ENCODE measurements at places on chromosomes 2 and 18.

- DNase-seq, result no peak
Measured at GRCh38 chr2:130334026-130334425, 8.7 kb upstream of the IMP4 start.

DNA sequence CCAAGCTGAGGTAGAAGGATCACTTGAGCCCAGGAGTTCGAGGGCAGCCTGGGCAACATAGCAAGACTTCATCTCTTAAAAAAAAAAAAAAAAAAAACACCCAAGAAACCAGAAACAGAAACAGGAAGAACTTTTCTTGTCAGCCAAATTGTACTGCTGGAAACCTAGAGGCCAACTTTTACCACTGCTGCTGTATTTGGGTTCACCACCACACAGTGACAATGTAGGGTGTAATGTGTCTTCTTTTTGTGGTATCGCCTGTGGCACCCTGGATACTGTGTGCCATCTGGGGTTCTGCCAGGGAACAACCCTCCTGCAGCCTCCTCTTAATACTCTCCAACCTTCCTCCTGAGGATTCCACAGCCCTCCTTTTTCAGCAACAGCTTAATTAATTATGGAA is 72.6 kb downstream of the STK39 start:
- DNase-seq, result no peak

GRCh38 chr18:36302676-36303075 is 5.2 kb downstream of the FHOD3 start:
- DNase-seq, result no peak

DNA sequence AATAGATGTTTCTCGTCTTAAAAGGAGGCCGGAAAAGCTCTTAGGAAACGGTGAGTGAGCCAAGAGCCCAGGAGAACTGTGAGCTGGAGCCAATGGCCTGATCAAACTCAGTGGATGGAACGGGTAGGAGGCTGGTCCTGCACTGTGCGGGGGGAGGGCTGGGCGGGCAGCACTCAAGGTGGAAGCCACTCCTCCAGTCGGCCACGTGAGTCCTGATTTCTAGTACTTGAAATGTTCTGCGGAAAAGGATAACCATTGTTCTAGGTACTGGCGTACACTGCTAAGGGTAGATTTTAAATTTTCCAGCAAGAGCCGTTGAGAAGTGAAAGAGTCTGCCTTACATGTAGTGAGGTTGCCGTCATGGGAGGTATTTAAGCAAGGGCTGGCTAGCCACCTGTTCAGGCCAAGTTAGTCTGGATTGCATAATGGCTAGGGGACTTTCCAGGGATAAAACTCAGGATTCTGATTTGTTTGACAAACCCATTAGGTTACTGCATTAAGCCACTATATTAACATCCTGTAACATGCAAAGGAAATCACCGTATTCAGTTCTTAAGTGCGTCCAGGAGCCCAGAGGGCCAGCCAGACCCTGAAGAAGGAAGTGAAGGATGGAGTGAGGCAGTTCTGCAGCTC is 51.3 kb upstream of the ODC1 start:
- DNase-seq, result no peak

DNA sequence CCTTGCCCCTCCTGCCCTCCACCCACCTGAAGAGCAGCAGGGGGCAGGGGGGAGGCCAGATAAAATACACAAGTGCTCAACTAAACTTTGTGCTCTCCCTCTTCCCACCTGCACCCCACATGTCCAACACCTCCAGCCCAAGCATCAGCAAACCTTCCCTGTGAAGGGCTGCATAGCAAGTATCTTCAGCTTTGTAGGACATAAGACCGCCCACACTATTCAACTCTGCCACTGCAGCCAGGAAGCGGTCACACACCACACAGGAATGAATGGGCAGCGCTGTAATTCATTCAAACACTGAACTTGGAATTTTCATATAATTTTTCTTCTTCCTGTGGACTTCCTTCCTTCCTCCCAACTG is 27.5 kb downstream of the TFCP2L1 start:
- DNase-seq, result no peak

- no peak for DNase-seq
Measured at GRCh38 chr2:218003281-218003944, 618 bp upstream of the TNS1 start.

DNA sequence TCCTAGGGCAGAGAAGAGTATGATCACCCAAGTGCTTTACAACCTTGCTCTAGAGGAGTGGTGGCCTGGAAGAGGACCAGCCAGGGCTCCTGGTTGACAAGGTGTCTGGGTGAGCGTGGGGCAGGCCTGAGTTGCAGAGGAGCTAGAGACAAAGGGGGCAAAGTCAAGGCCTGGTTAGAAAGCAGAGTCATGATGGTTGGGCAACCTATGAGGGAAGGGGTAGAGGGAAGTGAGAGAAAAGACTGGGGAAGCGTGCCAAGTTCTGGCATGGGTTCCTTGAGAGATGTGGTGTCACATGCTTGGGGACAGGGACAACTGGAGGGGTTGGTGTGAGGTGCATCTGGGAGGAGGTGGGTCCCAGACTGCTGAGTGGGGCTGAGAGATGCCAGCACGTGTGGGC is 13.5 kb downstream of the ZFP36L2 start:
- DNase-seq, result no peak

GRCh38 chr2:8761529-8762164 is 75.8 kb downstream of the KIDINS220 start:
- DNase-seq, result no peak

DNA sequence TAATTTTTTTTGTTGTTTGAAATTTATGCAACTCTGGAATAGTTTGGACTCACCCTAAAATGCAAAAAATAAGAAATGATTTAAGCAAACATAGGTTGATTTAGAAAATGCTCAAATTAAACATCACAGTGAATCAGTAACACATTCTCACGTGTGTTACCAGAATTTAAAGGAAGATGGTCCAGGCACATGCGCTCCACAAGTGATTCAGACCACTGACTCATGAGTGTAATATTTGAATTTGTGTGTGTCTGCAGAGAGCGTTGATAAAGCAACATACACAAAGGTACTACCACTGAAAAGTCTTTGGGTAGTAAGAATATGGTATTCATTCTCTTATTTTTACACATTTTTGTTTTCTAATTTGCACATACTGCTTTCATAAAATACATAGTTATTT is 7.9 kb downstream of the SS18 start:
- no peak for DNase-seq

DNA sequence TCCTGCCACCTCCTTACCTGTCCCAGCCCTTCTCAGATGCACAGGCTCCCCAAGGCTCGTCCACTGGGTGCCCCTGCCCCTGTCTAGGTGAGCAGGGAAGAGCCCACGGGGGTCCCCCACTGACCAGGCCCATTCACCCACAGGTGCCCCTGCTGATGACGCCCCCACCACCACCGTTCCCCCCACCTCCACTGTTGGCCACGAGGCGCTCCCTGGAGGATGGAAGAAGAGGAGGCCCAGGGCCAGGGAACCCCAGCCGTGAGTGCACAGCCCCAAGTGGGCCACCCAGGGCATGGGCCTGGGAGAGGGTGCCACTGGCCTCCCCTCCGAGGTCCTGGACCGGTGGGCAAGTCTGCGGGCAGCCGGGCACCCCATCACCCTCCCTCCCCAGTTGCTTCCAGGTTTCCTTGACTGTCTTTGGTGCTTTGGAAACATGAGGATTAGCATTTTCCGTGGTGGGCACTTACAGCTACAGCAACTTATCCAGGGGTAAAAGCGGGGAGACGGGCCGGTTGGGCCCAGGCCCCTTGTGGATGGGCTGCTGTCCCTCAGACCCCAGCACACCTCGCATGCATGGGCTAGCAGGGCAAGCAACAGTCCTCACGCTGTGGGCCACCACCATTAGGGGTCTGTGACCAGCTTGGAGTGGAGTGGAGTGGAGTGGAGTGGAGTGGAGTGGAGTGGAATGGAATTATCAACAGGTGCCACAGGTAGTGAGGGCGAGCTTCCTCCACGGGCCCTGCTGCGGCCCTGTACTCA is 13.2 kb upstream of the KLHL30 start:
- no peak for DNase-seq

- no peak for DNase-seq
Measured at GRCh38 chr18:46401486-46402070, 255.4 kb downstream of the LOXHD1 start.

GRCh38 chr18:50671376-50671775 is 111.5 kb downstream of the MAPK4 start:
- DNase-seq, result no peak

DNA sequence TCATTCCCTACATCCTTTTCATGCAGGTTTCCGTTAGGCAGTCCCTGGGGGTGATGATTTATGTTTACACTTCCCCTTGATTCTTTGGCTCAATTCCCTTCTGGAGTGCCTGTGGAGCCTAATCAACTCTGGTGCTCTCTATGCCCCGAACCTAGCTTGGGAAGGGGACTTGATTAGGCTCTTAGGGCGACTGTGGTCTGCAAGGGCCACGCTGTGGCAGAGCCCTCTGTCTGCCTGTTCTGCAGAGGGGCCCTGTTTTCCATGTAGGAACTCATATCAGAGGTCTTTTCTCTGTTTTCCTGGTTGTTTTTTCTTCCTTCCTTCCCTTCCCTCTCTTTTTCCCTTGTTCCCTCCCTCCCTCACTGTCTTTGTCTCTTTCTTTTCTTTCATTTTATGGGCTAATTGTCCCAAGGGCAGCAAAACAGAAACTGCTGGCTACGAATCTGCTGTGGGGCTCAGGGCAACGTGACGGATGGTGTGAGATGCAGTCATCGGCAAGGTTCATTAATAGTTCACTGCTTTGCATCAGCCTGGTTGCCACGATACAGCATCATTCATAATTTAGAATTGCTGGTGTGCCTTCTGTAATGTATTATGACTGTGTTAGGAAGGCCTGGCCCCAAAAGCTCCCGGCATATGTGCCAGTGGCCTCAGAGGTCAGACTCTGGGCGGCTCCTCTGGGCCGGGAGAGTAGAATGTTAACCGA is 134.5 kb downstream of the NAPG start:
- DNase-seq, result no peak

DNA sequence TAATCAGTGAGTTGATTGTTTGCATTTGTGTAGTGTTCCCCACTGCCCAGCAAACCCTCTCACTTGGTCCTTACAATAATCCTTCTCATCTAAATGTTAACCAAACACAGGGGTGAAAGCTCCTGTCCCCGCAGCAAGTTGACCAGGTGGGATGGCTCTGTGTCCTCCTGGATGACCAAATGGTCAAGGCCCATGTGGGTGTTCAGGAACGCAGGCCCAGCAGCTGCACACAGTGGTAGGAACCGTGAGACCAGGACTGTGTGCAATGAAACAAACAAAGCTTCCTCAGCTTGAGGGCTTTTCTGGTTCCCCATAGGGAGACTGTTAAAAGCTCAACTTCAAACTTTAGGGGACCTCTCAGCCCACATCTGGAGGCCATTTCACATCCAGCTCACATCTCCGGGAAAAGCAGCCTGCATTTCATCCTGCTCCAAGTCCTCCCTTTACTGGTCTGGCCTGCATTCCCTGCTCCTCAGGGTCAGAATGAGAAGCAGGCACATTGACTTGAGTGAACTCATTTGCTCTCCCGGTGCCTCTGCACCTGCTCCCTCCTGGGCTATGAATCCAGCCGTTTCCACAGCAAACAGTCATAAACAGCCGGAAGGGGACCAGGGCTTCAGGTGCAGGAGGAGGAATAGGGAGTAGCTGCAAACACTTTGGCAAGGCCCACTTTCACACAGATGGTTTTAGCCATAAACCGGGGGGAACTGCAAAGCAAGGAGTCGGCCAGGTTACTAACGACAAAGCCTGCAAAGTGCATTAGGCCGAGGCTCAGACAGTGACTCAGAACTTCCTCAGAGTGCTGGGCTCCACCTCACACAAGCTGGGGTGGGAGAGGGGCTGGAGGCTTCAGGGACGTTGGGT is 144.7 kb downstream of the CAPN13 start:
- DNase-seq, result no peak

GRCh38 chr2:62158444-62159121 is 37.3 kb upstream of the B3GNT2 start:
- DNase-seq, result no peak

GRCh38 chr2:67840460-67841068 is 222.2 kb downstream of the C1D start:
- DNase-seq, result no peak

GRCh38 chr18:31046916-31047315 is 4.4 kb upstream of the DSC3 start:
- no peak for DNase-seq

DNA sequence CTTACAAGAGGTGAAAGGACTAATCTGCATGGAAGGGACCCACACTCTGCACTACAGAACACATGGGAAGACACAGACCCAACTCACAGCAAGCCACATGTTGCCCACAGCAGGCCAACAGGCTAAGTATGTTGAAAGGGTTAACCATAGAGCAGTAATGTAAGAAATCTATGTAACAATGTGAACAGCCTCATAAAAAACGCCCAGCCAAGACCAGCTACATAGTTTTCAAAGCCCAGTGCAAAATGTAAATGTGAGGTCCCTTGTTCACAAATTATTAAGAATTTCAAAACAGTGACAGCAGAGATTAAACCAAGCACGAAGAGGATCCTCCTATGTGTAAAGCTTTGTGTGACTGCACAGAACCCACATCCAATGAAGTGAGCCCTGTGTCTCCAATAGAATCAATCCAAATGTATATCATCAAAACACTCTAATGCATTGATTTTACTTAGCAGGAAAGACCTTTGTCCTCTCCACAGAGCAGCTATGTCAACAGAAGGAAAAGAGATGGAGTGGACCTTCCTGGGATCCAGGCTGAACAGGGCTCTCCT is 210.1 kb downstream of the AGPS start:
- no peak for DNase-seq

GRCh38 chr2:47935071-47935470 is 28.8 kb upstream of the FBXO11 start:
- no peak for DNase-seq

DNA sequence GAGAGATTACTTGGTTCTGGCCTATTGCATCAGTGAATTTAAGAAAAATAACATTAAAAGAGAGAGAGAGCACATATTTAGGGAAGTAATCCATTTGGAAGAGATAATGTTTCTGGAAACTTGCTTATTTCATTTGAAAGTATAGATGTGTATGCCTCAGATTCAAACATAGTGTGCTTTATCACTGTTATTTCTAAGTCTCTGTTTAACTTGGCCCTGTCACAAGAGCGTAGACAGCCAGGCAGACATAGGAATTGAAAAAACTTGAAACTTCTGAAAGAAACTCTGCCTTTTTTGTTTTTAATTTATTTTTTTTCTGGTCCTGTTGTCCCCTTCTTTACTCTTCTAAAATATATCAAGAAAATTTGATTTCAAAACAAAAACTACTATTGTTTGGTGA is 849.1 kb downstream of the CNTNAP5 start:
- DNase-seq, result no peak

GRCh38 chr18:25399554-25399953 is 47.6 kb upstream of the ZNF521 start:
- DNase-seq, result no peak

DNA sequence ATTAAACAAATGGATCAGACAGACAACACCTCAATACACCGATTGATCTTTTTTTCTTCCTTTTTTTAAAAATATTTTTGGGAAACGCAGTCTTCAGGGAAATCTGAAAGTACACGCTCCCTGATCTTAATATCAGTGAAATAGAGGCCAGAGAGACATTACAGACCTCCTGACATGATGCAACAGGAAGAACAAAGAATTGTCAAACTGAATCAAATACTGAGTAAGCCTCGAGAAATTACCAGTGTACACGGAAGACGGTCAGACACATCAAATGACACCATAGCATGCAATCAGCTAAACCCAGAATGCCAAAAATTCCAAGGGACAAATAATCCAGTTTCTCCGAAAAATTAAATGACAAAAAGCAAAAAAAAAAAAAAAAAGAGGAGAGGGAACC is 80.2 kb upstream of the NFU1 start:
- DNase-seq, result no peak

GRCh38 chr2:55133467-55134315 is 83.4 kb upstream of the RTN4 start:
- no peak for DNase-seq
